Stimulated activated CD4-positive, alpha-beta T cell treated with anti-CD3 and anti-CD28 coated beads, Interleukin-4, amount 100 ng/mL, for 4 hours (primary cell): ENCODE measurements at places on chromosomes 1 and 21.

- DNase-seq = no peak
These were observed 33.3 kb upstream of the ERG start for GRCh38 chr21:38531591-38531990.

DNA sequence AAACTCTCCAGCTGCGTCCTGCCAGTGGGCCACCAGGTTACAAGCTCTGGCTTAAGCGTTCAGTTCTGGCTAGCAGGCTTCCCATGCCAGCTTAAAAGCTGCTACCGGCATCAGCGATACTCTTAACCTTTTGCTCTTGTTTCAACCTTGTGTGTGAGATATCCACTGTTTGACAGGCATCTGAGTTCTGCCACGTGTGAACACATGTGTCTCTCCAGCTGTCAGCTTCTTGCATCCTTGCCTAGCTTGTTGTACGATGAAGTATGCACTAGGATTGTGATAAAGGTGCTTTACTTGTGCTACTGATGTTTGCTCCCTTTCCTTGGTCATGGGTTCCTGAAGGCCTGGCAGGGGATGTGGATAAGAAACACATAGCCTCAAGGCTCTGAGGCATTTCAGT lies 201.6 kb downstream of the PRDM2 start:
- no peak for DNase-seq

DNA sequence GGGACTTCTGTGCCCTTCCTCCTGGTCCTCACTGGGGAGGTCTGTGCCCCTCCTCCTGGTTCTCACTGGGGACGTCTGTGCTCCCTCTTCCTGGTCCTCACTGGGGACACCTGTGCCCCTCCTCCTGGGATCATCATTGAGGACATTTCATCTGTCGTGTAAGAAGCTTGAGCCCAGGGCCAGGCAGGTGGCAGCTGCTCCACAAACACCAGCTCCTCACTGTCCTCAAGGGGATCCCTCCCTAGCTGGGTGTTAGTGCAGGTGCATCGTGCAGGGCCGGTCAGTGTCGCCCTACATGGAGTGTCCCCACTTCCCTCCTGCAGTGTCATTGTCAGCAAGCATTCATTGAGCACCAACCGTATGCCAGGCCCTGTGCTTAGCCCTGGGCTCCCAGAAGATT lies 312.7 kb downstream of the PTPRU start:
- no peak for DNase-seq

- DNase-seq = no peak
These were observed 21.8 kb downstream of the TRPM2 start for GRCh38 chr21:44375281-44375651.

- no peak for DNase-seq
These were observed 145.0 kb upstream of the SGIP1 start for GRCh38 chr1:66388913-66389312.

DNA sequence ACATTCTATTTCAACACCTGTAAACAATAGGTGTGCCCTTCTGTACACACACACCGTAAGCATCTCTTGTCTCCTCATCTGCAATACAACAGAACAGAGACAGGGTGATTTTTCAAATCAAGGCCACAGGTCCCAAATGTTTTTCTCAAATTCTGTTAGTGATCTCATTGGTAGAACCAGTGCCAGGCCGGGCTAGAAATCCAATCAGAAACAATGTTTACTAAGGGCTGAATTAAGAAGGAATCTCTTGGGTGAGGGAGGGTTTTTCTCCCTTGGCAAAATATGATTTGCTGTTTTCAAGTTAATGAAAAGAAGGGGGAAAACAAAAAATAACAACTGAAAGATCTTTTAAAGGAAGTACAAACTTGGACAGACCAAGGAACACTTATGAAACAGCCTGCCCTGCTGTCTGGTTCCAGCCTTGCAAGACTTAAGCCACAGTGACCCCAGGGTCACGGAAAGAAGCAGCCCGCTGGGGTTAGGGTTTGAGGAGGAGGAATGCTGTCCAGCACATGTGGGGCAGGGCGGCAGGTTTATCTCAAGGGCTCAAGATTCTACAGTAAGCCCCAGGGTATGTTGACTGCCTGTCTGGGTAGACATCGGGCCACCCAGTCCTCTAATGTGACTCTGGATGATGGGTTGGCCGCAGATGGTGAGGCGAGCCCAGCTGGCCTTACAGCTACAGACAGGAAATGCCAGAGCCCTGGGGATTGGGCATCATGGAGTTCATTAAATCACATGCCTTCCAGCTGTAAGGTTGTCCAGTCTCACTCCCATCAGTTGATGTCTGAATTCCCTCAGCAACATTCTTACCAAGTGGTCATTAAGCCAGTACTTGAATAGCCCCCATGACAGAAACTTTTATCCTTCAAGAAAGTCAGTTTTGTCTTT lies 73.3 kb upstream of the SLC44A3 start:
- DNase-seq = no peak

- no peak for DNase-seq
These were observed 5.9 kb upstream of the KIF17 start for GRCh38 chr1:20723537-20724363.

DNA sequence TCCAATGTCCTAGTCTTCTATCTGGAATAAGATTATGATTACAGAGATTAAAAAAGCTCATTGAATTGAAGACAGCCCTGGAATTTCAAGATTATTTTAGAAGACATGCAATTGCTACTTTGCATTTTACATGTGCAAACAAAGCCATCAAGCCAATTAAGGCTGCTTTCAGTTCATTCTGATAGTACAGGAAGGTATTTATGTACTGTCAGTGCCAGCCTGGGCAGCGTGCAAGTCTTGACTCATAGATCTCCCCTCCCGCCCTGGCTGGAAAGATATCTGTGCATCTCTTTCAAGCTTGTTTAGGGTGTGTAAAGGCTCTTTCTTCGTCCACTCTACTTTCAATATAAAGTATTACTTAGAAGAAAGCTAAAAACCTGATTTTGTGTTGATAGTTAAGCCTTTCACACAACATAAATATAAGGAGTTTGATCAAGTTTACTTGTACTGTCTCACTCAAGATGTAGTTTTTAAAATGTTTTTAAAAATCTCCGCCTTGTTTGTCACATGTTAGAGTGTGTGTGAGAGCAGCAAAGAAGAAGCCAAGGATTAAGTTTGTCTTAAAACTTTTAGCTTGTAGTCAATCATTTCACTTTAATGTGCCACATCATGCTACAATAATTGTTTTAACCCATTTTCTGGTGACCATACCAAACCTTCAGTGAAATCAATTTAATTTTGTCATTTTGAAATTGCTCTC lies 13.6 kb upstream of the LYPLAL1 start:
- DNase-seq = no peak

DNA sequence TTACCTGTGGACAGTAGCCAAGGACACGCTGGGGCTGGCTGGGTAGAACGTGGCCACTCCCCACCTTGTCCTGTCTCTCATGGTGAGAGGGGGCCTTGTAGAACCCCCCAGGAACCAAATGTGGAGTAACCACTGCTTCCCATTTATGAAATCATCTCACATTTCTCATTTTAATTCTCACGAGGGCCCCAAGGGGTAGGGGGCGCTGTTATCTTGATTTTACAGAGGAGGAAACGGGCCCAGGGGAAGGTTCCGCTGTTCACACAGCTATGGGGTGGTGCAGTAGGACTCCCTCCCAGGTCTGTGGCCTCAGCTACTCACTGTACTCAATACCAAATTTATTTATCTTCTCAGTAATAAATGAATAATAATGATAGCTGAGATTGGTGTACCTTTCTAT lies 5.5 kb downstream of the SMPDL3B start:
- peak; percentile 66 for DNase-seq

DNA sequence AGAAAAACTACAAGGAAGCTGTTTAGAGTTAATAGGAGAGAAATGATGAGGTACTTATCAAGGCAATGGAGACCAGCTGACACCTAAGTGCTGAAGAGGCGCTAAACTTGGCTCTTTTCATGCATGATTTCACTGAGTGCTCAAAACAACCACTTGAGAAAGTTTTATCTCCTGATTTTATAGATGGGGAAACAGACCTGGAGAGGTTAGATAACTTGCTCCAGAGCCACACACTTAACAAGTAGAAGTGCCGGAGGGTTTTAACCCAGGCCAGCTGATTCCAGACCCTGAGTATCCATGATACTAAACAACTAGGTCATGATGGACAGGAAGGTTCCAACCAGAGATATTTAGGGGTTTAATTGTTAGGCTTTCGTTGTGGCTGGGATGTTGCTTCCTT lies 25.9 kb downstream of the UBE2U start:
- DNase-seq = no peak

DNA sequence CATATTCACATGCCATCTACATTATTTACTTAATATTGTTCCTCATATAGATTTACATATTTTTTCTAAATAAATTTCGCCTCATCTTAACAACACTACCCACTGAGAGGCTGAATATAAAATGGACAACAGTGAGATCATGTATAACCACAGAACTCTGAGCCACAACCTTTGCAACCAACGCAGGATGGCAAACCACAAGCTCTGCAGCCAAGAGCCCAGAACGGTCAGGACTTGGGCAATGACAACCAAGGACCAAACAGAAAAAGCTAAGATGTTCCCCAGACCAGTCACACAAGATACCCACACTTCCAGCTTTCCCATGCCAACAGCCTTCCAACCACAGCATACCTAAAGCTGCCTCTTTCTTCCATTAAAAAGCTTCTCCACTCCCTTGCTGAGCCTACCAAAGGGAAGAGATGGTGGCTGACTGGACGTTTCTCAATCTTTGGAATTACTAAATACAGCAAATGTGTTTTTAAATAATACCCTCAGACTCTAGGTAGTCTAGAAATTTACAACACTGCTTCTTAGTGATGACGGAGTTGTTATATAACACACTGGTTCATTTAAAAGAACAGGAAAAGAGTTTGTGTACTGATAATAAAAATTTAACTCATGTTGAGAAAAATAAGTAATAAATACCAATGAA lies 117.9 kb downstream of the AKT3 start:
- no peak for DNase-seq

- DNase-seq = no peak
These were observed 13.8 kb upstream of the RGS21 start for GRCh38 chr1:192303029-192303428.

- DNase-seq = no peak
These were observed 18.0 kb upstream of the LRRC3 start for GRCh38 chr21:44437371-44437695.

DNA sequence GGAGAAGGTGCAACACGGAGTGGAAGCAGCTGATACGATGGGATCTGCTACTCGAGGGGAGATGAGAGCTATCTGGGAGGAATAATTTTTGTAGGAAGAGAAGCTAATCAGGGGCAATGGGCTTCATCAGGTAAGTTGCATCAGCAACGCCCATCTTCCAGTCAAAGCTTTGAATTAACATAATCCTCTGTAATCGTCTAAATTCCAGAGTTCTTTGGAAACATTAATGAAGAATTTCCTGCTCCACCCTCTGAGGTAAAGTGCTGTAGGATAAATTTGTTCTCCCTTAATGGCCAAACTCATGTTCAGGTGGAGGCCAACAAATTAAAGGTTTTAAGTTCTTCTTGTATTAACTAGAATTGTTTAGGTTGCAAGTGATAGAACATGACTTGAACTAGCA lies 94.0 kb upstream of the KAZN start:
- no peak for DNase-seq

GRCh38 chr21:35925497-35925896 lies 134.8 kb downstream of the SETD4 start:
- no peak for DNase-seq
